ENCODE measurements at places on chromosomes 1 and 21.

DNA sequence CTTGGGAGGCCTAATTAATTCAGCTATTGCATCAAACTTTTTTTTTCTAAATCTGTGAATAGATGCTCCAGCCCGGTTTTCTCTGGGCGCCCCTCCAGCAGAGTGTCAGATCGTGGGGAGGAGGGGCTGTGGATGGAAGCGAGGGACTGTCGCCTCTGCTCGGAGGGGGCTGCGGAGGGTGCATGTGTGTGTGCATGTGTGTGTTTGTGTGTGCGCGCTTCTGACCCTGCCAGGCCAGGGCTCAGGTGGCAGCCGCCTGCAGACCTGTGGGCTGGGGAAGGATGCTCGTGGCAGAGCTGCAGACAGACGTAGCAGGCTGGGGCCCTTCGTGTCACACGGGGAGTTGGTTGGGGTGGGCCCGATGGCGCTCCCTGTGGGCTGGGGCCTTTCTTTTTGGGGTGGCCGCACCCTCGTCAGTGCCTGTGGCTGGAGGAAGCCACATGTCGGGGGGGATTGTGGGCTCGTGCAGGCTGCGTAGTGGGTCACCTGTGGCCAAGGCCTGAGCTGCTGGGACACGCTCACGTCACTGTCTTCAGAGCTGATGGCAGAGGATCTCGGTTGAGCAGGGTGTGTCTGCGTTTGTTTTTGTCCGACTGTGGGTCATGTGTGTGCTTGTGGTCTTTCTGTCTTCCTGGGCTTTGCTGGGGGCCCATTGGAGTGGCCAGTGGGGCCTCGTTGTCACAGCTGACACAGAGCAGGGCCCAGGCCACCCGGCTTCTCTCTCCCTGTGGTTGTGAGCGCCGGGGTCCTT lies 2.8 kb downstream of the SKI start:
- no peak for DNase-seq

DNA sequence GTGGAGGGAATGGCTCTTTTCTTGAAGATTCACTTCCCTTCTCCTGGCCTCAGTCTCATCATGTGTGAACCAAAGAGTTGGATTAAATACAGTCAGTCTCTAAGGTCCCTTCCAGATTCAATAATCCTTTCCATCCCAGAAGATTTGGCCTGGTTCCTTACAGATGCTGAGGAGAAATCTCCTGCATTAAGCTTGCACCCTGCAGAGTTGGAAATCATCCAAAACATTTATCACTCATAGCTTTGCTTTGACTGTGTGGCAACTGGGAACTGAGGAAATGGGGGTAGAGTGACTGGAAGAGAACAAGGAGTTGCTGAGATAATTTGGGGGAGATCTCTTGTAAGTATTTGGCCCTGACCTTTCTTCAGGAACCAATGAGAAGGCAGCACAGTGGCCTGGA lies 220.5 kb upstream of the SGIP1 start:
- DNase-seq: no peak

DNA sequence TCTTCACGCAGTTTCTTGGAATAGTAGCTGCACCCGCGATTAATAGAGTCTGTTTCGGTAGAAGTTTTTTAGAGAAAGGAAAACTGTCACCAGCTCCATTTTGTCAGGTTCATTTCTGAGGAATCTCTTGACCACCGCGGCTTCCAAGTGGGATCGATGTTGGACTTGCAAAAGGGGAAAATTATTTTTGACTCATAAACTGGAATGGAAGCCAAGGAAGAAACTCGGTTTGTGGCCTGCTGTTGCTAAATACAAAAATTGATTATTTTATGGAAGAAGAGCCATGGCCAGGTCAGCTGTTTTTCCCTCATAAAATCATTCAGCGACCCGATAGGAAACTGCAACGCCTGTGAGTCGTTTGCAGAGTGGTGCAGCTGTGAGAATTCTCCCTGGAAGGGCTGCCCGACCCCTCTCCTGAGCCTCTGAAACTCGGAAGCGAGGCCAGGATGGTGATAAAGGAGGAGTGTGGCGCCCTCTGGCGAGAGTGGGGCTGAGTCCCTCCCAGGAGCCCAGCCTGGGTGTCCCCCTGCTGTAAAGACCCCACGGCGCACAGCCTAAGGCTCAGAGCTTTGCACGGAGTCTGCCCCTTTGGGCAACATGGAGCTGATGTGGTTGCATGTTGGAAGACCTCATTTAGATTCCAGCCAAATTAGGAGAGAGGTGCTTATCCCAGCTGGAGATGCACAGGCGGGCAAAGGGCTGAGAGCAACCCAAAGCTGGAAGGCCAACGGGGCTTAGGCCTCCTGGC lies 83.6 kb upstream of the SLC25A33 start:
- peak; percentile 45 for DNase-seq

DNA sequence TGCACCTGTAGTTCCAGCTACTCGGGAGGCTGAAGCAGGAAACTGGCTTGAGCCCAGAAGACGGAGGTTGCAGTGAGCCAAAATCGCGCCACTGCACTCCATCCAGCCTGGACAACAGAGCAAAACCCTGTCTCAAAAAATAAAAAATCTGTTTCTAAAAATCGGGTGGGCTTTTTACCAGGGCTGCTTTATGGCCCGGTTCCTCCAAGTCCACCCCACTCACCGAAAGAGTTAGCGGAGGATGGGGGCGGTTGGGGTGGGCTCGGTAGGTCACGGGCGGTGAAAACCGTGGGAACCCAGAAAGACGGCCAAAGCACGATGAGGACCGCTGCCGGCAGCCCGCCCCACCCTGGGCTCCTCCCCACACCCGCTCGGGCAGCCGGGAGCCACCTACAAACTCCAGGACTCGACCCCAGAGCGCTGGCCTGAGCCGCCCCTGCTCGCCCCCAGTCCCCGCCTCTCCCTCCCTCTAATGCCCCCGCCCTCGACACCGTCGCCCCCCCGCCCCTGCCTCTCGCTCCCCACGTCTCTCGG lies 846 bp upstream of the PER3 start:
- peak; percentile 16 for DNase-seq

DNA sequence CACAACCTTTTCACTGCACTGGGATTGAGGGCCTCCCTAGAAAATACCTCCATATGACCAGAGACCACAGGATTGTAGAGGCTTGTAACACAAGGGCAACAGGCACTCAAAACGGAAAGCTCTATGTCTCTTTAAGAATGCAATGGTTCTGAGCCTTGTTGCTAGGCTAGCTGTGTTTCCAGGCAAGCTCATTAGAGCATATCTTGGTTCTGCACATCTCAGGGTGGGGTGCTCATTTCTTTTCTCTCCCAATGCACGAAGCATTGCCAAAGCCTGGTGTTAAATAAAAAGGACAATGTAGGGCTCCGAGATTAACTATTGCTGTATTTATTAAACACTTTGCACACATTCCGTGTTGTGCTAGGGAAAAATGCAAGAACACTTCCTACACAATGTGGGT lies 315.9 kb downstream of the PRDM2 start:
- DNase-seq: no peak

DNA sequence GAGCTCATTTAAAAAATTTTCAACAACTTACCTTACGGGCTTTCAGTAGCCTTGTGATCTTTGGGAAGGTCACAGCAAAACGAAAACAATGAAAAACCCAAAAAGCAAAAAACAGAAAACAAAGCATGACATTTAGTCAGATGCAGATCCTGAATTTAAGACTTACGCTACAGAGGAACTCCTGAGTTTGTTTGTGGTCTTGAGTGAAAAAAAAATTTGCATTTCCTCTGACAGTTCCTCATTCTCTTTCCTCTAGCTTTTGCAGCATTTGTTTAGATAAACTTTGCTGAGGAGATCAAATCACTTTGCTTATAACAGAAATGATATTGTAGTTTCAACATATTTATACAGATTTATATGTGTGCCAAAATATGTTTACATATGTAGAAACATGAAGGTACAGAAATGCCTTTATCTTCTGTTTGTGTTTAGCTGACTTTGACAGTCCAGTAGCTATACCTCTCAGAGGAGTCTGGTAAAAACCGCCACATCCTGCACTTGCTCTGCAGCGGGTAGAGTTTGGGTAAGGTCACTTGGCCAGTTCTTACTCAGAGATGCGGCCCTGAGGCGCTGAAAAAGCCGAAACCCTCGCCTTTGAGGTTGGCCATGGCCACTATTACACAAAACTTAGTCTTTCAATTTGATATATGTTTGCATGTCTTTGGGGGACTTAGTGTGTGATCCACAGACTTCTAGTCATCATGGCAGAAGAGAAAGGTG lies 142.5 kb downstream of the TNR start:
- DNase-seq: no peak

GRCh38 chr21:36881228-36881627 lies 85.2 kb downstream of the HLCS start:
- no peak for DNase-seq

DNA sequence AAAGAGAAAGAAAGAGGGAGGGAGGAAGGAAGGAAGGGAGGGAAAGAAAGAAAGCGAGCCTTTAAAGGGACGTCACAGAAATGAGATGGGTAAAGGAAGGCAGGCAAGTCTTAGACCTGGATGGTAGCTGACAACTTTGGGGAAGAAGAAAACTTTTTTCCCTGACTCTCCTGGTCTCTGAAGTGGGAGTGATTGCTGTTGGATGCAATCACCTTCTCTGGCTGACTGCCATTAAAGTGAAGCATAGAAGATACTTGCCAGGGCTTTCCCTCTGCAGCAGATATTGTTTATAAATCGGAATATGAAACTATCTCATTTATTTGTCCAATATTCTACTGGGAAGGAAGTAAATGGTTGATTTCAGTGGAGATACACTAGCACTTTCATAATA lies 27.0 kb downstream of the VCAM1 start:
- DNase-seq: no peak

DNA sequence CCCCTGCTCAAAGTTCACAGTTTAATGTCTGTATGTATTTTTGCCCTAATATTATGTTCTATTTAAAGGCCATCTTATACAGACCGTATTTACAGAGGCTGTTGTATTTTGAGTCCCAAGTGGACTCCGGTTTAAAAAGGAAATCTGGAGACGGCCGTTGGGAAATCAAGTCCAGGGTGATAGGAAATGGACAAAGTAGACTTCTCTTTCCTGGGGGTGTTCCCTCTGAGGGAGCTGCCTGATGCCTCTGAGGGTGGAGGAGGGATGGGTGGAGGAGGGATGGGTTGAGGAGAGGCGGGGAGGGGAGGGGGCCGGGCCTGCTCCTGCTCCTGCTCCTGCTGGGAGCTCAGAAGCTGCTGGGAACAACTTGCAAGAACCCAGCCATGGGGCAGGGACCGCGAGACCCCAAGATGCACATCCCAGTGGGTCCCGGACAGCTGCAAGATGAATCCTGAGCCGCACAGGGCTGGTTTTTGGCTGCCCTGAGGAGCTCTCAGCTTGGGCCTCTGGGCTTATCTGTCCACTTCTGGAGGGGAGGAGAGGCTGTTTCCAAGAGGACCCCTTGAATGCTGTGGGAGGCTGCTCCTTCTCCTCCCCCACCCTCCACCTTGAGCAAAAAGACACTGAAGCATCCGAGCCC lies 12.0 kb upstream of the ACTL8 start:
- no peak for DNase-seq

GRCh38 chr1:212463565-212464285 lies 31.0 kb downstream of the NENF start:
- no peak for DNase-seq

- no peak for DNase-seq
Observed at GRCh38 chr1:224106568-224107281, 7.2 kb upstream of the FBXO28 start.

- no peak for DNase-seq
Observed at GRCh38 chr1:204429746-204430145, 18.1 kb upstream of the PPP1R15B start.

DNA sequence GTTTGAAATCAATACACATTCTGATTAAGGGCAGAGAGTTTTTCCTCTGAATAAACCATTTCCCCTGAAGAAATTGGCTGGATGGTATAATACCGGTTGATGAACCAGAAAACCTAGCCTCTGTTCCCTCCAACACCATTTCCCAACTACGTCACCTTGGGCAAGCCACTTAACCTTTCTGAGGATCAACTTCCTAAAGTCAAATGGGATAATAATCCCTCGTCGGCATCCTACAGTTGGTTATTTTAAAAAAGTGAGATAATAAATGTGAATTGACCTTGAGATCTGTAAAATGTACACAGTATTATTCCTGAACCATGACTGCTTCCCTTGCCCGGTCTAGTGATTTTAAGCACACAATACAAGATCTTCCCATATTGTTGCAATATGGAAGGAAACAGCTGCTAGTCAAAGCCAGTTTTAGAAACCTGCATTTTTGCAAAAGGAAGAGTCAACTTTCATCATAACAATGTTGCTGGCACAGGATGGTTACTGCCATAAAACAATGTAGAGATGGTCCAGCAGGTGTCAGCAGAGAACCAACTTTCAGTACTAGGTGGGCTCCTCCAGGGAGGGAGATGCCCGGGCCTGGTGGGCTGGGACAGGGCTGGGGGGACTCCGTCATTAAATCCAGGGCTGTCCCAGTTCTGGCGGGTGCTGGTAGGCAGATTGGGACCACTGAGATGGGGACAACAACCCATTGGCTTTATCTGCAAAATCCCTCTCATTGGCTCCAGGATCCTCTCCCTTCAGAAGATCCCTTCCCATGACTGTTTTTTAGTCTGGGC lies 5.2 kb upstream of the HLX start:
- no peak for DNase-seq

DNA sequence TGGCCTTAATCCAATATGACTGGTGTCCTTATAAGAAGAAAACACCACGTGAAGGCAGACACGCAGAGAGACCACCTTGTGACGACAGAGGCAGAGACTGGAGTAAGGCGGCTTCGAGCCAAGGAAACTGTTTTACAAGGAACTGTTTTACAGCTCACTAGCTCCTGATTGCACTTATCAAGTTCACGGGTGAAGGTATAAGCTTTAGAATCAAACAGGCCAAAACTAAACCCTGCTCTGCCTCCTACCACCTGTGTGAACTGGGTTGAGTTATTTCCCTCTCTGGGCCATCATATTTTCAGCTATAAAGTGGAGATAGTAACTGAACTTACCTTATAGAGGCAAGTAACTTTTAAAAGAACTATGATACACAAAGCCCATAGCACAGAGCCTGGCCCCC lies 166.9 kb upstream of the NFIA start:
- no peak for DNase-seq

- no peak for DNase-seq
Observed at GRCh38 chr1:25021591-25022215, 91.6 kb upstream of the RUNX3 start.

GRCh38 chr1:210949489-210949888 lies 184.5 kb downstream of the KCNH1 start:
- DNase-seq: no peak

DNA sequence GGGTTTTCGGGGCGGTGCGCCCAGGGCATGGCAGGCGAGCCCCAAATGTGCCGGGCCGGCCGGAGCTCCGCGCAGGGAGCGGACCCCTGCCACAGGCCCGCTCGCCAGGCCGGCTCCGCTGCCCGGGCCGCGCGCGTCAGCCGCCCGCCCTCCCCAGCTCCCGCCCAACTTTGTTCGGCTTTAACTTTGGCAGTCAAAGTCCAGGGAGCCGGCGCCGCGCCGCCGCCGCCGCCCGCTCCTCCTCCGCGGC lies 488 bp downstream of the SLC35D1 start:
- peak; percentile 16 for DNase-seq

DNA sequence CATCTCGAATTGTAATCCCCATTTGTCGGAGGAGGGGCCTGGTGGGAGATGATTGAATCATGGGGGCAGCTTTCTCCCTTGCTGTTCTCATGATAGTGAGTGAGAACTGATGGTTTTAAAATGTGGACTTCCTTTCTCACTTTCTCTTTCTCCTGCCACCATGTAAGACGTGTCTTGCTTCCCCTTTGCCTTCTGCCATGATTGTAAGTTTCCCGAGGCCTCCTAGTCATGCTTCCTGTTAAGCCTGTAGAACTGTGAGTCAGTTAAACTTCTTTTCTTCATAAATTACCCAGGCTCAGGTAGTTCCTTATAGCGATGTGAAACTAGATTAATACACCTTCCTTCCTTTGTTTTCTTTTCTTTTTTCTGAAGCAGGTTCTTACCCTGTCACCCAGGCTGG lies 13.9 kb downstream of the DNAJC6 start:
- DNase-seq: no peak

GRCh38 chr1:180680558-180681144 lies 48.8 kb downstream of the XPR1 start:
- no peak for DNase-seq

Data from activated T-cell treated with anti-CD3 and anti-CD28 coated beads for 24 hours (primary cell).